A549 treated with Mapracorat at 1 μM for 4 hours (cell line): ENCODE measurements at places on chromosomes 11 and 22. TPM values are rescaled to one million over a fixed set of nuclear protein-coding genes. Genes with fewer than 3 reads are reported as not detected.

The MRGPRE gene
- total RNA-seq = not detected in 5 replicates

The SLC22A6 gene
- not detected in 5 replicates for total RNA-seq

The TRIM64 gene
- not detected in 5 replicates for total RNA-seq

The GTSE1 gene
- 27.9 to 35.6 TPM (median 31.7 TPM) in 5 replicates for total RNA-seq

The JOSD1 gene
- total RNA-seq = 25.6 to 33.1 TPM (median 31.2 TPM) in 5 replicates

The OR10D3 gene
- not detected in 5 replicates for total RNA-seq

The DEFB131B gene
- total RNA-seq = not detected in 5 replicates

The C1QTNF5 gene
- not detected in 5 replicates for total RNA-seq

The ACP2 gene
- total RNA-seq = 20.8 to 26.7 TPM (median 22.0 TPM) in 5 replicates

The OR6Q1 gene
- total RNA-seq = not detected in 5 replicates

The SCARF2 gene
- total RNA-seq = 0.83 to 1.2 TPM (median 0.97 TPM) in 5 replicates

The HTR3A gene
- total RNA-seq = not detected in 5 replicates
